ENCODE measurements at places on chromosomes 2 and 18.

DNA sequence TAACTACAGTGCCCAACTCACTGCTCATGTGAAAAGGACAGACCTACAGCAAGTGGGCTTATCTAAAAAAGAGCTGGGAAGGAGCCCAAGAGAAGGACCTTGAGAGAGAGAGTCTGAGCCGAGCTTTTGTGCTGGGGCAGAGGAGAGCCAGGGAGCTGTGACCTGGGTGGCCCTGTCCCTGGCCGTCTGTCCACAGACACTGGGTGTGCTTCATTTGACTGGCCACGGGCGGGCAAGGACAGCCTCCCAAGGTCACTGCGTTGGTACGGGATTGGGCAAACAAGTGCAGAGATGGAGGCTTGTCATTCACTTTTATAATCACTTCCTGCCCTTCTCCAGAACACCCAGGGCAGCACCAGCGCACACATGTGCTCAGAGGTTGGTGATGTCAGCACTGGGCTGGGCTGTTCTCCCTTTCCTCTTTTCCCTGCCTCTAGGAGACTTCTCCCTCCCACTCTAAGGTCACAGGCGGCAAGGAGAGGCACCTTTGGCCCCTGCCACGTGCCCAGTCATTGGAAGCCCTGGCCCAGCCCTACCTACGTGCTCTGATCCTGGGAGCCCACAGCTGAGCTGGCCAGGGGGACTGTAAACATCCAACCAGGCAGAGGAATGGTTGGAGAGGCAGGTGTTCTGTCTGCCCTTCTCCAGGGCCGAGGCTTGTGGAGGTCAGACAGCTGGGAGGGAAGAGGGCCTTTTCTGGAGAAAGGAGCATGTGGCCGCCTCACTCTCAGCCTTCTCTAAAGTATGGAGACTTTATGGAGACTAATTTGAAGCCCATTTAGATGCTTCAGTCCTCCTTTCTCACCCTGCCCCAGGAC is 6.4 kb upstream of the PSD4 start:
- peak; percentile 50 for DNase-seq

DNA sequence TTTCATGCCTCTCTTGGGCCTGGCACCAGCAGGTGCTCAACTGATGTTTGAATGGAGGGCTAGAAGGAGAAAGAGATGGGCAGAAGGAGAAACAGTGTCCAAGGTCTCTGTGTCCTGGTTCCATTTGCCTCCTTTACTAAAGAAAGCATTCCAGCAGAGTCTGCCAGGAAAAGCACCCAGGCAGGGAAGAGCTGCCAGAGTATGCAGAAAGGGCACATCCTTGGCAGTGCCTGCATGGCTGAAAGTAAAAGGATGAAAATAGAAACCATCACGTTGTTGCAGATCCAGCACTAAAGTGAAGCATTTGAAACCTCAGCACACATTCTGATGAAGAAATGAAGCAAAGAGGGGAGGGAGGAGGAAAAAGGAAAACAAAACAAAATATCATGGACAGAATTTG is 142.2 kb downstream of the ESCO1 start:
- DNase-seq, result no peak

- no peak for DNase-seq
Measured at GRCh38 chr2:235580426-235581157, 86.7 kb downstream of the AGAP1 start.

GRCh38 chr2:120432293-120432975 is 86.5 kb downstream of the INHBB start:
- no peak for DNase-seq

- DNase-seq, result no peak
Measured at GRCh38 chr2:156279446-156280150, 52.9 kb downstream of the NR4A2 start.

DNA sequence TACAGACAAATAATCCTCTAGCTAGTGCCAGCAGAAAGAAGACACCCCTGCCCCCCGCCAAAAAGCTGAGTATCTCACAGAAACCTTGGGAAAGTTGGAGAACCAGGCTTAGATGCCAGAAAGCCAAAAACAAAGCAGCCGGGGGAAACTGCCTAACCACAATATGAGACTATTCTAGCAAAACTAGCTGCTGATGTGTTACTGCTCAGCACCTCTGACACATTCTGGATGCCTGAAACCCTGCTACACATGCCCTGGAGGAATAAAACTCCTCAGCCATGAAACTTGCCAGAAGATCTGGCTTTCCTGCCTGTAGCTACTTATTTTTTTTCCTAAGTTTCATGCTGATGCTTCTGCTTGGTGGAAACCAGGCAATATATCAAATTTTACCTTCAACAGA is 122.7 kb upstream of the GCFC2 start:
- DNase-seq, result no peak

- DNase-seq, result no peak
Measured at GRCh38 chr18:61991836-61992235, 99.0 kb upstream of the RNF152 start.

DNA sequence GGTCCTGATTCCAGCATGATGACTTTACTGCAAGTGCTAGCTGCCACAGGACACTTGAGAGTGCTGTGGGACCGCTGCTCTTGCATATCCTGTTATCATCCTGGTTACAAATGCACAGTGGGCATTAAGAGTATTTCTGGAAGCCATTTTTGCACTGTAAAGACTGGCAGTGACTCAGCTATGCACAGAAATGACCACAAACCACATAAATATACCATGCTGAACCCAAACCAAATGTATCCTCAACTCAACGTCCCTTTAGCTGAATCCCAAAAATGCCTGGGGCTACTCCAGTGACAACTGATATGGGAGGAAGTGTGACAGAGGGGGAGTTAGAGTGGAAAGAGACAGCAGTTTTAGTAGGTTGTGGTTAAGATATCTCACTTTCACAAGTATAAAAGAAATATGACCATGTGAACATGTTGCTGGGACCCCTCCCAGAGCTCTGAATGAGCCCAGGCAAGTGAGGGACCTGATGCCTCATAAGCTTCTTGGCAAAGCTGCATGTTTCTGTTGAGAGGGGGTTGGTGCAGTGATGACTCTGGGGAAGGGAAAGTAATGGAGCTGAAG is 37.3 kb downstream of the RHBDD1 start:
- no peak for DNase-seq

DNA sequence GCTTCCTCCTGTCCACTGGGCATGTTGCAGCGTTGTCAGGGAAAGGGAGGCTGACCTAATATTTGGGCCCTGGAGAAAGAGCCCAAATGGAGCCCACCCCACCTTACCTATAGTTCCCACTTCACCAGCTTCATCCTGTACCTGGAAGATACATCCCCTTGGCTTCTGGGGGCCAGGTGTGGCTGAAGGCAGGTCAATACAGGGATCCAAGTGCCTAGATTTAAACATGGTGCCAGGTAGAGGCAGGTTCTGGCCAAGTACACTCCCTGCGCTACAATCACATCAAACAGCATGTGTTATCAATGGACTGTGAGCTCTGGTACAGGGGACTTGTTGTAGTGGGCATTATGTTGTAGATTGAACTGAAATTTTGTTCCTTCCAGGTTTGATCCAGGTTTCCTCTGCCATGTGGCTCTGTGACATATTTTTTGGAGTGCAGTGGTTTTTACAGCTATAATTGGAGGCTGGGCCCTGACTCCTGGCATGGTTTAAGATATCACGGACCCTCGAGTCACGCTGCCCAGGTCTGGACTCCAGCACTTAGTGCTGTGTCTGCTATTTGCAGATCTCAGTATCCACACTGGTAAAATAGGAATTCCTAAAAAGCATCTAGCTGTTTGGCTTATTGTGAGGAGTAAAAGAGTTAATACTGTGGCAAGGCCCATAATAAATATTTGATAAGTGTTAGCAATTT is 23.8 kb downstream of the MYCN start:
- no peak for DNase-seq

- DNase-seq, result no peak
Measured at GRCh38 chr2:16774091-16774490, 108.5 kb upstream of the CYRIA start.

DNA sequence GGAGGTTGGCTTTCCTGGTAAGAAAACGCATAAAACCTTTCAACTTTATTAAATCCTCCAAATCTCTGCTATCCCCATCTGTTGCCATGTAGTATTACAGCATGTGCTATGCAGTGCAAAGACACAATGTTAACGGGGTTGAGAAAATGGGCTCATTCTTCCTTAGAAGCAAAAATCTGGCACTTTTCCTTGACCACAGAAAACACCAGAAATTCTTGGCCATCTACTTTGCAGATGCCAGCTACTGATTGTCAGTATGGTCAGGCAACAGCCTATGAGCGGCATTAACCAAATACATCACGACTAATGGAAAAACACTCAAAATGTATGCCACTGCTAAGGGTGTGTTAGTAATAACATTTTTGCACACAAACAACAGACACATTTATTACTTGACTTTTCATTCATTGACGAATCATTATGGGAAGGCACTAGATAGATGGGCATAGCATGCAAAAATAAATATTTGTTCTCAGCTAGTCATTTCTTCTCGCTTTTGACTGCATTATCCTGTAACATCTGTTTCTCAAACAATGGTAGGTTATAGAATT is 65.2 kb upstream of the CRIM1 start:
- DNase-seq, result no peak

- no peak for DNase-seq
Measured at GRCh38 chr2:119004602-119005001, 62.6 kb downstream of the MARCO start.

DNA sequence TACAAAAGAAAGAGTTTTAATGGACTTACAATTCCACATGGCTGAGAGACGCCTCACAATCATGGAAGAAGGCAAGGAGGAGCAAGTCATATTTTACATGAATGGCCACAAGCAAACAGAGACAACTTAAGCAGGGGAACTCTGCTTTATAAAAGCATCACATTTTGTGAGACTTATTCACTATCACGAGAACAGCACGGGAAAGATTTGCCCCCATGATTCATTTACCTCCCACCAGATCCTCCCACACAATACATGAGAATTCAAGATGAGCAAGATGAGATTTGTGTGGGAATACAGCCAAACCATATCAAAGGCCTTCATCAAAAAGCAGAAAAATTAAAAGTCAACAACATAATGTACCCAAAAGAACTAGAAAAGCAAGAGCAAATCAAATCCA is 111.0 kb upstream of the RPRM start:
- no peak for DNase-seq

DNA sequence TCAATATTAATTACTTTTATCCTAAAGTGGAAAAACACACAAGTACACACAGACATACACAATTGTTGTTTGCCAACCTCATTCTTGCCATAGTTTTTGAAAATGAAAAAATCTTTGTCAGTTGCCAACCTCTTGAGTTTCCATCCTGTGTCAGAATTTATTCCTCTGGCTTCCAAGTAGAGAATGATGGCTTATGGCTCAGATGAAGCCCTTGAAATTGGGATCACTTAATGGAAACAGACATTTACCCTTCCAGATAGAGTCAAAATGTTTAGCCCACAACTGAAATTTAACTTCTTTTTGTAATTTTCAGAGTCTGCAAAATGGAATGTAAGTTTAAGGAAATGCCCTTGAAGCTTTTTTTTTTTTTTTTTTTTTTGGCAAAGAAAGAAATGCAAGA is 321.6 kb upstream of the TNP1 start:
- no peak for DNase-seq

DNA sequence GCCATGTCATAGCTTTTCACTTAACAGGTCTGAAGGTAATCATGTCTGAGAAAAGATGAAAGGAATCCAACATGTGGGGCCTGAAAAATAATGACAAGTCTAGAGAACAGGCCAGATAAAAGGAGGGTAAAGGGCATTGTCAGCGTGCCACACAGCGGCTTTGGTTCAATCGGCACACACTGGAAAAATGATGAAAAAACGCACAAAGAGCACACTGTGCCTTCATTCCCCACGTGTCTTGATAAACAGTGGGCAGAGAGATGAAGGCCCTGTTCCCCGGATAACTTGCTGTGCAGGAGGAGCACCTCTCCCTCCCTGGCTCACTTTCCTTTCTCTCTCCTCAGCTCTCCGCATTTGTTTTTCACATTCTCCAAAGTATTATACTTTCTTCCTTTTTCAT is 766.3 kb downstream of the TDRD15 start:
- DNase-seq, result no peak

GRCh38 chr2:218405086-218405745 is 5.5 kb downstream of the CTDSP1 start:
- no peak for DNase-seq

DNA sequence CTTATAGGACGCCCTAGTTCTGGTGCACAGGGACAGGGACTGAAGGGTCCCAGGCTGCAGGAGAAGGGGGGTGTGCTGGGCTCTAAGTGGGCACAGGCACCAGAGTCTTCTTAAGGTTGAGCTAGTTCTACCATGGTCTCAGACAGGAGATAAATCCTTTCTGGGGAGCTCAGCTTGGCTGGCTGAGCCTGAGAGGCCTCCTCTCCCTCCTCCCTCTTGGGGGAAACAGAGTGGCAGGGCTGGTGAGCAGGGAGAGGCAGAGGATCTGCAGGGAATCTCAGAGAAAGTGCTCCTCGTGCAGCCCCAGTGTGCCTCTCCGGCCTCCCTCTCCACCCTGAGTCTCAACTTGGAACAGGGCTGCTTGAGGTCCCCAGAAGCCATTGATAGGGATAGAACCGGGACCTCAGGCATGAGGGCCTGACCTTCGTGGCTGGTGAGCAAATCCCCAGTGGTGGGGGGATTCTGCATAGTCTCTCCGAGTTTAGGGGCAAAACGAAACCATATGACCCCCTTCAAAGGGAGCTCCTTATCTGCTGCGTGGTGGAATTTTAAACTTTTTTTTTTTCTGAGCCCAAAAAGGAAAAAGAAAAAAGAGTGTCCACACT is 2.0 kb downstream of the GDF7 start:
- DNase-seq, result no peak

DNA sequence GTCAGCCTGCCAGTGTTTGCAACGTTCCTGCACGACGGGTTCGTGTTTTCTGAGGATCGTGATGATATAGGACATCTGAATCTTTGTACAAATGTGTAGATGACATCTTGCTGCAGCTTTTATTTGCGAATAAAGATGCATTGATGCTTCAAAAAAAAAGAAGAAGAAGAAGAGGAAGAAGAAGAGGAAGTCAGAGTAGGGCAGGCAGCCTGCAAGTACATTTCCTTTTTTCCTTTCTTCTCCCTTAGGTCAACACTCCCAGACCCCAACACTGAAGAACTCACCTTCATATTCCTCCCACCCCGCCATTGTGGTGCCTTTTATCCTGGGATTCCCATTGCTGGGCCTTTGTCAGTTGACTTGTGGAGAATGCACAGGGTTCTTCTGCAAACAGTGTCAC is 91.5 kb downstream of the FHOD3 start:
- DNase-seq, result no peak

GRCh38 chr2:105888625-105889024 is 143.9 kb downstream of the NCK2 start:
- DNase-seq, result no peak

GRCh38 chr2:127721311-127721977 is 20.1 kb downstream of the SFT2D3 start:
- DNase-seq, result no peak

- DNase-seq, result peak; percentile 37
Measured at GRCh38 chr2:25161055-25161781, 7.2 kb downstream of the POMC start.

DNA sequence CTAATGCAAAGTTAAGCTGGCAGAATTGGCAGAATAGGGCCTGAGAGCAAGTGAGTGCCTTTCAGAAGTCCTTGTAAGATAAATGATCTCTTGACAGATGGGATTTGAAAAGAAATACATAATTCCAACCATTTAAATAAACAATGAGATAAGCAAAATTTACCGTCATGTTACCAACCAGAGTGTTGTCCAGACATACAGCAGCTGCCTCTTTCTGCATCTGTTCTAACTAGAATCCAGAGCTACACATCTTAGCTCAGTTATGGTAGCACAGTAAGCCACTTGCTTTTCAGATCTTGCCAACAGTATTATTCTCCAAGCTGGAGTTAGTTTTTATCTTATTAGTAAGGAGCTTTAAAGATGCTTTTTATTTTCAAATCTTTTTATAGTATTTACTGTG is 179.6 kb downstream of the BARD1 start:
- no peak for DNase-seq
